ENCODE measurements at places on chromosomes 1 and 21. TPM values are rescaled to one million over a fixed set of nuclear protein-coding genes. Genes with fewer than 3 reads are reported as not detected.

Gene ACTL8
- 0.11 TPM for total RNA-seq

Gene LCK
- total RNA-seq, result not detected

Gene C1orf185
- not detected for total RNA-seq

Gene KRTAP19-2
- not detected for total RNA-seq

Gene MYOC
- 2.8 TPM for total RNA-seq

Gene PRAMEF12
- not detected for total RNA-seq

Gene SPRR2E
- not detected for total RNA-seq

Gene KPRP
- not detected for total RNA-seq

Gene GRIK3
- not detected for total RNA-seq

Gene TRIM46
- total RNA-seq, result 3.5 TPM

Gene S1PR1
- 8.4 TPM for total RNA-seq

Gene CAPZA1
- total RNA-seq, result 266 TPM

Gene KISS1
- not detected for total RNA-seq

Gene SERPINC1
- not detected for total RNA-seq

Gene GJA8
- total RNA-seq, result not detected

Gene FYB2
- not detected for total RNA-seq

Gene THRAP3
- total RNA-seq, result 148 TPM

Gene PDE9A
- not detected for total RNA-seq

Gene REN
- total RNA-seq, result not detected

Gene KCNJ9
- 0.11 TPM for total RNA-seq

Gene YBX1
- 745 TPM for total RNA-seq

Gene SPRR4
- total RNA-seq, result not detected

Gene PIK3R3
- 14.6 TPM for total RNA-seq

Gene VCAM1
- 734 TPM for total RNA-seq

Gene LCE3E
- not detected for total RNA-seq

Gene TRMT13
- total RNA-seq, result 18.2 TPM

Gene ECM1
- 29.9 TPM for total RNA-seq

Gene HJV
- not detected for total RNA-seq

Gene ELAVL4
- not detected for total RNA-seq

Gene PPIAL4G
- under 0.01 TPM for total RNA-seq

Gene NRAS
- 90.7 TPM for total RNA-seq

Gene TSNAX
- total RNA-seq, result 56.7 TPM

Gene GNPAT
- 57.4 TPM for total RNA-seq

Gene TMEM59
- 462 TPM for total RNA-seq

Gene AGT
- total RNA-seq, result 2.1 TPM

Gene NOL9
- total RNA-seq, result 38.3 TPM

Gene LENEP
- not detected for total RNA-seq

Gene CELSR2
- total RNA-seq, result 0.52 TPM

Gene LCE1F
- total RNA-seq, result not detected

Gene PYHIN1
- total RNA-seq, result not detected

Gene C1orf94
- not detected for total RNA-seq

Gene VASH2
- 0.43 TPM for total RNA-seq

Gene TP73
- not detected for total RNA-seq

Gene BCL2L15
- 0.22 TPM for total RNA-seq

Gene DYNLT5
- total RNA-seq, result 3.4 TPM

Gene SAMSN1
- total RNA-seq, result not detected

Gene ZSCAN20
- 9.8 TPM for total RNA-seq

Gene OR14K1
- total RNA-seq, result not detected

Gene CHODL
- not detected for total RNA-seq

Gene ITLN1
- total RNA-seq, result not detected

Gene ABCD3
- total RNA-seq, result 37.6 TPM

All from articular chondrocyte of knee joint (primary cell).